ENCODE measurements at places on chromosomes 13 and 19.

DNA sequence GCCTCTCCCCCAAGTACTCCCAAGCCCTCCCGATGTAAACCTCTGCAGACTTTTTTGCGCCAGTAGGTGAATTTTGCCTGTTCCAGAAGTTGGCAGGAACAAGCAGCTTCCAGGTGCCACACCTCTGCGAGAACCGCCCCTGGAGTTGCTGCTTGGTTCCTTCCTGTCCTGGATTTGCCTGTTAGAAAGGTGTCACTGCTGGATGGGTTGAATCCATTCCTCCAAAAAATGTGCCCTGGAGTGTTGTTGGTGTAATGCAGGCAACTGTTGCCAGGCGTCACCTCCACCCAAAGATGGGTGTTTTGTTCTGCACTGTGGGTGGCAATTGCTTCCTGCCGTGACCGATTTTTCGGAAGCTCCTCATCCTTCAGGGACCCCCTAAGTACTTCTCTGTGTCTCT lies 5.7 kb downstream of the PGPEP1 start:
- DNase-seq: no peak

GRCh38 chr19:17721821-17722220 lies 2.5 kb downstream of the MAP1S start:
- DNase-seq: no peak

DNA sequence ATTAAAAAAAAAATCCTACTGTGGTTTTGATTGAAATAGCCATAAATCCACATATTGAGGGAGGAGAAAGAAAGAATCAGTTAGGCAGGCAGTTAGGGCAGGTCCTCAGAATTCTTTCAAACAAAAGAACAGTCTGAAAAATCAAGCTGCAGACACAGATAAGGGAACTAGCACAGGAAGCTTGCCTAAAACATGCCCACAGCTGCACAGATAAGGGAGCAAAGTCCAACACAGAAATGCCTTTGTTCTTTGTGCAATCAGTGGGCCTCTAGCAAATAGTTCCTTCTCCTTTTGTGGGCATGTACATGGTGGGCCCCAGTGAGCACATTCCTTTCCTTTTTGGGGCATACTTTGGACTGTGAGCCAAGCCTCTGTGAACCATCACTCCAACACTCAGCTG lies 42.7 kb downstream of the UTP14C start:
- no peak for DNase-seq

DNA sequence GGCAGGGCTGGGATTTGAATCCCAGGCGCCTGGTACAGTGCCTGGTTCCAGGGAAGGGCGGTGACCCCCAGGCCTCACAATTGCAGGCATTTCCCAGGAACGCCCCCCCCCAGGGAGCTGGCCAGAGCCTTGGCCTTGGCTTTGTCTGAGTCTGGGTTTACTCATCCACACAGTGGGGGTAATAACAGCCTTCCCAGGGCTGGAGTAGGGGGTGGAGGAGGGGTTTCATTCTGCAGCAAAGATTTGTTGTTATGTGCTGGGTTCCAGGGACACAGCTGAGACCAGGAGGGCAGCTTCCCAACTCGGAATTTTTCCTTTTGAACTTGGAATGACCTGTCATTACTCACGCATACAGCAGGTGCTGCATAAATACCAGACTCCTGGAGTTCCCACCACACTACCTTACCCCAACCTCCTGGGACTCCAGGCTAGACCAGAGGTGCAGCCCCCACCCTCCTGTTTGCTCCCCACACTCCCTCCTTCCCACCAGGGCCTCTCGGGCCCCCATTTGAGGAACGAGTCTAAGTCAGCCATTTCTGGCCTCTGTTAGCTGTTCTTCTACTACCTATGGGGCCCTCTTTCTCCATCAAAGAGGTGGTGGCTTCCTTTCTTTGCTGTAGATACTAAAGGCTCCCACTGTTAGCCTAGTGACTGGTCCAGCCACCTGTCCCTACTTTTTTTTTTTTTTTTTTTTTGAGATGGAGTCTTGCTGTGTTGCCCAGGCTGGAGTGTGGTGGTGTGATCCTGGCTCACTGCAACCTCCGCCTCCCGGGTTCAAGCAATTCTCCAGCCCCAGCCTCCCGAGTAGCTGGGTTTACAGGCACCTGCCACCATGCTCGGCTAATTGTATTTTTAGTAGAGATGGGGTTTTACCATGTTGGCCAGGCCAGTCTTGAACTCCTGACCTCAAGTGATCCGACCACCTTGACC lies 1.6 kb upstream of the ADAMTS10 start:
- no peak for DNase-seq

DNA sequence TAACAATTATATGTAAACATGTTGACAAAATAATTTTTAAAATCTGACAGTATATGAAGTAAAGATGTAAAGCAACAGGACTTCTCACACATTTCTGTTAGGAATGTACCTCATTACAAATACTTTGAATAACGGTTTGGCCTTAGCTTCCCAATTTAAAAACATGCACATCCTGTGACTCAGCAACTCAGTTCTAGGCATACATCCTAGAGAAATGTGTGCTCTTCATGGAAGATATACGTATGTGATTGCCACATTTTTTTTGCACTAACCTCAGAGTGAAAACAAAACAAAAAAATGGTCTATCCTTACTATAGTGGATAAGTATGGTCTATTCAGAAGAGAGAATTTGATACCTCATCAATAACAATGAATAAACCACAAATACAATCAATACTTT lies 314.6 kb downstream of the LIG4 start:
- no peak for DNase-seq

DNA sequence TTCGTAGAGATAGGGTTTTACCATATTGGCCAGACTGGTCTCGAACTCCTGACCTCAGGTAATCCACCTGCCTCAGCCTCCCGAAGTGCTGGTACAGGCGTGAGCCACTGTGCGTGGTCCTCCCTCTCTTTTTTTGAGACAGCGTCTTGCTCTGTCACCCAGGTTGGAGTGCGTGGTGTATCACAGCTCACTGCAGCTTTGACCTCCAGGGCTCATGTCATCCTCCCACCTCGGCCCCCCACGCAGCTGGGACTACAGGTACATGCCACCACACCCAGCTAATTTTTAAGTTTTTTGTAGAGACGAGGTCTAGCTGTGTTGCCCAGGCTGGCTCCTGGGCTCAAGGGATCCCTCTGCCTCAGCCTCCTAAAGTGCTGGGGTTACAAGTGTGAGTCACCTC lies 18.2 kb downstream of the ZSCAN18 start:
- no peak for DNase-seq

DNA sequence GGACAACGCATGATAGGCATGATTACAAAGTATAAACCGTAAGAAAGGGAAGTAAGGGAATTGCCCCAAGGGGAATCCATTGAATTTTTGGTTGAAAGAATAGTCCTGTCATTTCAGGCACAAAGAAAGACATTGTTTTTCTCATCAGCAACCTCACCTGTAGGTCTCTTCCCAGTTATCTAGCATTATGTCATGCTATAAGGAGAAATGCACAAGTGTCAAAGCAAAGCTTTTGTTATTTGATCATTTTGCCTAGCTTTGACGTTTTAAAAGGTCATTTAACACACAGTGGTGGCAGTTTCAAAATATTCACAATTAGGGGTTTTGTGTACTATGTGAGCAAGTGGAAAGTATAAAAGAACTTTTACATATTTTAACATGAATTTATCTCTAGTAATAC lies 796.2 kb upstream of the MIR17HG start:
- no peak for DNase-seq

DNA sequence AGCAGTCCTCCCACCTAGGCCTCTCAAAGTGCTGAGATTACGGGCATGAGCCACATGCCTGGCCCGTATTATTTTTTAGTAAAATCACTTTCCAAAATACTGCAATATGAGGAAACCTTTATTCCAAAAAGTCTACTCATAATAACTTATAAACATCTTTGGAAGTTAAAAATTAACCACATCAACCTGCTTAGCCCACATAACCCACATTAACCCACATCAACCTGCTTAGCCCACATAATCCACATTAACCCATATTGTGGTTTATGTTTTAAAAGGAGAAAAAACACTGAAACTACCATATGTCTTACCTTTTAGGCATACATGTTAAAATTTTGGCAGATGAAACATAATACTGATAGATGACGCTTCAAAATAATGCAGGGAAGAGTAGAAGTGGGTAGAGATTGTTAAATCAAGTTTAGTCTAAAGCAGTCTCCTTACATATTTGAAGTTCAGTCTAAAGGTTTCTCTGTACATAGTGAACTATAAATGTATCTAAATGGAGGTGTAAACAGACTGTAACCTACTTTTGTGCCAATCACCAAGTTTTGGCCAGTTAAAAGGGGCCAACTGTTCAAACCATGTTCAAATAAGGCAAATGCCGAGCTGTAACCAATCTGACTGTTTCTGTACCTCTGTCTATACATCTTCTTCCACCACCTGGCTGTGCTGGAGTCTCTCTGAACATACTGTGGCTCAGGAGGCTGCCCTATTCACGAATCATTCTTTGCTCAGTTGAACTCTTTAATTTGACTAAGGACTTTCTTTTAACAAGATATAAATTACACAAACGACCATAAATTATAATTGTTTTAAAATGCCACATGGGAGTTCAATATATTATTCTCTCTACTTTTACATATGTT lies 14.5 kb downstream of the KPNA3 start:
- DNase-seq: no peak

- DNase-seq: no peak
Measured at GRCh38 chr13:105063676-105064075, 1471.8 kb downstream of the EFNB2 start.

DNA sequence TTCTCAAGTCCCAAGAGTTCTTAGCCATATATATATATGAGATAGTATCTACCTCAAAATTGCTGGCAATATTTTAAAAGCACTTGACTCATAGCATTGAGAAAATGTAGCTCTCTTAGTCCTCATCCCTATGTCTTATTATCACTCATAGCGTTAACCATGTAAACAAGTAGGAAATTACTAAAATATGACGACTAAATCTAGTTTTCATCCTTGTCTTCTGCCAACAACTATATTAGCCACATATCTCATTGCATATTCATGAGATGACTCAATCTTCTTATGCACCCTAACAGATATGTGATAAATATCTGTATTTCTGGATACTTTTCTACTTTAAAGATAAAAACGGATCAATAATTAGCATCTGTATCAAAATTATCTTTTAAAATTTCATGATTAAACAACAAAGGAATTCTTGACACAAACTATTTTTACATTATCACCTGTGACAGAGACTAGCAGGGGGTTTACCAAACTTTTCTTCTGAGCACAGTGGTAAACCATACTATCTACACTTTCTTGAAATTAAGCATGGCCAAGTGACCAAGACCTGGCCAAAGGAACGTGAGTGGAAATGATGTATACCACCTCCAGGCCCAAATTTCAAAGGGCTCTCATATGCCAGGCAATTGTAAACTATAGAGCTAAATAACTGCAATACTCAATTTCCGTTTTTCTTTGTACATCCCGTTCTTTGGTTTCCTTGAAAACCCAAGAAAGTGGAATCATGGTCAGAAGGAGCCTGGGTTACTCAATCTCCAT lies 45.7 kb downstream of the ZC3H13 start:
- no peak for DNase-seq

DNA sequence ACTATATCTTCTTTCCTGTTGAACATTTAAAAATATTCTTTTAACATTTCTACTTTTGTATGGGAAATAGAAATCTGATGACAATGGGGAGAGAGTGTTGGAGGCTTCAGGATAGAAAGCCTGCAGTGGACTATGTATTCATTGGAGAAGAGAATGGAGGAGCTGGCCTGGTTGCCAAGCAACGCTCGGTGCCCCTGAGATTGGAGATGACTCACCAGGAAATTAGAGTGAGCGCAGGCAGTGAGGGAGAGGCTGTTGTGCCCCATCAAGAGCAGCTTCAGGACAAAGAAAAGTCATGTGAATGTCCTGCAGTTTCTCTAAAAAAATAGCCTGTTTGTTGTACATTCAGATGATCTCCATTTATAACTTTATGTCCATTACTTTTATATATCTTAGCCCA lies 48.7 kb upstream of the ZNF835 start:
- no peak for DNase-seq

- no peak for DNase-seq
Measured at GRCh38 chr19:47767349-47767748, 11.2 kb upstream of the SELENOW start.

GRCh38 chr19:55352040-55352439 lies 2.5 kb downstream of the COX6B2 start:
- no peak for DNase-seq

DNA sequence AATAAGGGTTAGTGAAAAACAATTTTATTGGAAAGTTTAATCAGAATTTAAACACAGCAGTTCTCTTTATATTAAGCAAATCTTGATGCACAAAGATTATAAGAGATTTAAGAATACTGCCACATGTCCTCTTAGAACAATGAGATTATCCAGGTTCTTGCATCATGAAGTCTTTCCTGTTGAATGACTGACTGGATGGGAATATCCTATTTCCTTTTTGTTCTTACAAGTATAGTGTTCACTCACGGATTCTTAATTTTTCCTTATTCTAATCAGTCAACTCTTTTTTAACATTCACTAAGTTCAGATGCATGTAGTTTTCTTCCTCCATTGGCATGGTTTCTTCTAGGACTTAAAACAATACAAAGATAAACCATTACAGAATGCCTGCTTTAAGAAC lies 10.1 kb downstream of the URI1 start:
- DNase-seq: no peak
